Frontal cortex (tissue), 4 donors: ENCODE measurements at places on chromosomes 2 and 18. TPM values are rescaled to one million over a fixed set of nuclear protein-coding genes. Genes with fewer than 3 reads are reported as not detected.

- DNase-seq = no peak
Observed at GRCh38 chr2:152227969-152228592, 52.5 kb upstream of the STAM2 start.

DNA sequence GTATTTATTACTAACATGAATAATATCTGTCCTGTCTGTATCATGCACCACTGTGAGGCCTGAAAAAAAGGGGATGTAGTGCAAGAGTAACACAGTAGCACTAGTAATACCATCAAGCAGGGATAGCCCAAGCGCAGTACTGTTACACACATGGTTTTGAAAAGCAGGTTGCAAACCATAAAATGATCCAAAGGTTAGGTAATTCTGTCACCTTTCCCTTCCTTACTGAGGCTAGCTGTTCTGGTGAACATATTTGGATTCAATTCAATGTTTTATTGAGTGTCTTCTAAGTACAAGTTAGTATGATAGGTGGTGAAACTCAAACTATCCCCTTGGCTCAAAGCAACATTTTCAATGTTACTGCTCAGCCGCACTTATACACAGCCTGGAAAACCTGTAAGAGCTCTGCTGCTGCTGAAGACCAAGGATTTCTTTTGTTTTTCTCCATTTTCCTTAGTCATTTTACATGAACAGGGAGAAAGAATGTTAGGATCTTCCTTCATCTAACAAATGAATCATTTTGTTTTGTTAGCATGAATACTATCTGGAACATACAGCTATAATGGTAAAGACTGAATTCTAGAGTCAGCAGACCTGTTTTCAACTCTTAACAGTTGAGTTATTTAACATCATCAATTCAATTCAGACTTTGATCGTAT lies 102.5 kb upstream of the ITPRID2 start:
- no peak for DNase-seq

GRCh38 chr2:241540771-241541561 lies 17.6 kb upstream of the BOK start:
- peak; percentile 81 for DNase-seq

EHD3 gene
- total RNA-seq = 7.7 TPM

NEU2 gene
- total RNA-seq = not detected
